ENCODE measurements at places on chromosomes 13 and 19.

DNA sequence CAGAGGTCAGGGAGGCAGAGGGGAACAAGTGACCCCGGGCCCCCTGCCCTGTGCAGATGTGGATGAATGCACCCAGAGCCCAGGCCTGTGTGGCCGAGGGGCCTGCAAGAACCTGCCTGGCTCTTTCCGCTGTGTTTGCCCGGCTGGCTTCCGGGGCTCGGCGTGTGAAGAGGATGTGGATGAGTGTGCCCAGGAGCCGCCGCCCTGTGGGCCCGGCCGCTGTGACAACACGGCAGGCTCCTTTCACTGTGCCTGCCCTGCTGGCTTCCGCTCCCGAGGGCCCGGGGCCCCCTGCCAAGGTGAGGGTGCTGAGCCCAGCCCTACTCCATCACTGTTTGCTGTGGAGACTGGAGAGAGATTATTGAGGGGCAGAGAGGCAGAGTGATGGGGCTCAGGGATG lies 9.9 kb downstream of the LTBP4 start:
- no peak for DNase-seq

- DNase-seq: no peak
These were observed 49.6 kb downstream of the RYR1 start for GRCh38 chr19:38483016-38483630.

- no peak for DNase-seq
These were observed 9.2 kb upstream of the ATP12A start for GRCh38 chr13:24670961-24671381.

GRCh38 chr13:40578055-40578454 lies 88.4 kb downstream of the FOXO1 start:
- no peak for DNase-seq

DNA sequence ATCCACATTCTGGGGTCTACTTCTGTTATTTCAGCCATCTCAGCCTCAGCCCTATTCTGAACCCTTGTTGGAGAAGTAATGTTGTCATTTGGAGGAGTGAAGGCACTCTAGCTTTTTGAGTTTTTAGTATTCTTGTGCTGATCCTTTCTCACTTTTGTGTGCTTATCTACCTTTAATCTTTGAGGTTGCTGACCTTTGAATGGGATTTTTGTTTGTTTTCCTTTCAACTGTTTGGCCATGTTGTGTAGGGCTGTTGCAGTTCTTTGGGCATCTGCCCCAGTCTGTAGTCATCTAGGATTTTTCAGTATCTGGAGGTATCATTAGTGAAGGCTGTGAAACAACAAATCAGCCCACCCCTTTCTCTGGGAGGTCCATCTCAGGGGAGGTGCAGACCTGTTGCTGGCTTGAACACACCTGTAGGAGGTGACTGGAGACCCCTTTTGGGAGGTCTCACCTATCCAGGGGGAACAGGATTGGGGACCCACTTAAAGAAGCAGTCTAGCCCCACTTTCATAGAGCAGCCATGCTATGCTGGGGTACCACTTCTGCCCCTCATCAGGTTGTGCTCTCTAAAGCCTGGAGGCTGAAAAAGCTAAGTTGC lies 1391.4 kb downstream of the UQCRFS1 start:
- no peak for DNase-seq

DNA sequence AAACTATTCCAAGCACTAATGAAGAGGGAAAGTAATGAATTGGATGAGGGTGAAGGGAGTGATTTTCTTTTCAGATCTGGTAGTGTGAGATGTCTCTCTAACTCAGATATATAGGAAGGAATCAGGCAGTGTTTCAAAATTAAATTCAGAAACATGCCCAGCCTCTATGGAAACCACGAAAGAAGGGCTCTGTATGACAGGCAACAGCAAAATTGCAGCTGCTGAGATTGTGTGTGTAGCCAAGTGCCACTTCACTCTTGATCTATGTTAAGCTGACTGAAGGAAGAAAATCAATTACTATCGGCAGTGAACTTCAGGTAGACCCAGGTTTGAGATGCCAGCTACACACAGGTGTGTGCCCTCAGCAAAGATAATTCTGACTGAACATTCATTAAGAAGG lies 387.4 kb downstream of the PCDH9 start:
- DNase-seq: no peak

All from GM04504 (cell line).